Activated naive CD4-positive, alpha-beta T cell (primary cell): ENCODE measurements at places on chromosomes 12 and 14.
A peak's percentile ranks its signal among the peaks of the same experiment; 100 is the strongest.

DNA sequence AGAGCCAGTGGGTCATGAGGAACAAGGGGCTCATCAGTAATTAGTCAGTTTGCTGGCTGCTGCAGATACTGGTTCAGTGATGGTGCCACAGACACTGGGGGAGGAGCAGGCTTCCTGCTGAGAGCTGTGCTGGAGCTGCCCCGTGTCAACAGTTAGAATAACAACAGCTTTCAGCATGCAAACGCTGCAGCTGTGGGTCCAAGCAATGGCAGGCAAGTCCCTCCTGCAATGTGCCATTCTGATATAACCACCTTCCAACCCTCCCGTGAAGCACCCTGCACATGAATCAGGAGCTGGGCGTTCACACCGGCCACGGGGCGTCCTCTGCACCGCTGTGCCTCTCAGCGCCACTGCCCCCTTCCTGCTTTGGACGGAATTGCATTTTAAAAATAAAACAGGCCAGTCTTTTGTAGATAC, 258.4 kb upstream of the SFSWAP start:
- DNase-seq: no peak

DNA sequence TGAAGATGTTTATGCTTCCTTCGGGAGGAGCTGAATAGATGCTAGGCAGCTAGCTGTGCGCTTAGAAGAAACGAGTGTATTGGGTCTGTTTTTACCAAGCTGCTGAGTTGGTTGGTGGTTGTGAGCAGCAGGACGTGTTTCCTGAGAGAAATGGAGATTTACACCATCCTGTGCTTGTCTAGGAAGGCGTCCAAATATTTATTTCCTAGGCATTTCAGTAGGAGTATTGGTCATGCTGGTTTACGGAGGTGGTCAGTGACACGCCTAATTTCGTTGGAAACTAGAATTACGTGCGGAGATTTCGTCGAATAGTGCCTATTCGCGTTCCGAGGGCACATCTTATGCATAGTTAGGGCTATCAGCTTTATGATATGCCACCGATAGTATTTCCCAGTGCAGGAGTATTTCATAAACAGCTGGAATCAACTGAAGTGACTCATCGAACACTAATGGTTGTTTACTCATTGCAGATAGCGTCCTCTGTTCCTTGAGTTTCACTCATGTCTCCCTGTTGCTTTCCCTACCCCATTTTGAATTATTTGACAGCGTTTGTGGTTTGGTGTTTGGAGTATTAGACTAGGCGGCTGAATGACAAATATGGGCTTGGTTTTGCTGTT, 780 bp downstream of the TBC1D15 start:
- DNase-seq: peak; percentile 5

DNA sequence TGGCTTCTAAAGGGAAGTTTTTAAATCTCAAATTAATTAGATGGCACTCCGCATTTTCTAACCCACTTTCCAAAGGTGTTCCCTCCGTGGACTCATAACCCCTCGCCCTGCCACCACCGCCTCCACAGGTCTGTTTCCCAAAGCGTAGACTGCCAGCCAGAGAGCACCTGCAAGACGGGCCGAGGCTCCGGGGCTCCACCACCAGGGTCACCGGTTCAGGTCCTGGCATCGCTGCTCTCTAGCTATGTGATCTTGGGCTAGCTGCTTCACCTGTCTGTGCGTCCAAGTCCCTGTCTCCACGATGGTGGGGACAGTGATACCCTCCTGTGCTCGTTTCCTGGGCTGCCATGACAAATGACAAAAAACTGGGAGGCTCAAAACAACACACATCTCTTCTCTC, 11.5 kb downstream of the RIMBP2 start:
- DNase-seq: no peak

- DNase-seq: no peak
Measured at GRCh38 chr14:104786091-104786586, 9.4 kb downstream of the AKT1 start.

GRCh38 chr12:11658791-11659190, 9.3 kb downstream of the ETV6 start:
- no peak for DNase-seq

- no peak for DNase-seq
Measured at GRCh38 chr12:12958886-12959285, 6.9 kb upstream of the GPRC5D start.

DNA sequence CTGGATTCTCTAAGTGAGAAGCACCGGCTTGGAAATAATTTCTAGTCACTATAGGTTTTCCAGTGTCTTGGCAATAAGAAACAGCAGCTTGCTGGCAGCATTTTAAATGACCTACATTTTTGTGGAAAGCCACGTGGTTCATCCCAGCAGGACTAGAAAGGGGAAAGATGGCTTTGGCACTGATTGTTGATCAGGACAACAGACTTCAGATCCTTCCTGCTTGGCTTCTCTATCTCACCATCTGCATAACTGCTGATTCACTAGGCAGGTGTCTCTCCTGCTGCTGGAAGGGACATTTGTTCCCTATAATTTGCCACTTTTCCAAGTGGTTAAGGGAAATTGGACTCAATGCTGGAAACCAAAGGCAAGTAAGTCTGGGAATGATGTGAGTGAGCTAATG, 131.0 kb downstream of the TTC8 start:
- no peak for DNase-seq

DNA sequence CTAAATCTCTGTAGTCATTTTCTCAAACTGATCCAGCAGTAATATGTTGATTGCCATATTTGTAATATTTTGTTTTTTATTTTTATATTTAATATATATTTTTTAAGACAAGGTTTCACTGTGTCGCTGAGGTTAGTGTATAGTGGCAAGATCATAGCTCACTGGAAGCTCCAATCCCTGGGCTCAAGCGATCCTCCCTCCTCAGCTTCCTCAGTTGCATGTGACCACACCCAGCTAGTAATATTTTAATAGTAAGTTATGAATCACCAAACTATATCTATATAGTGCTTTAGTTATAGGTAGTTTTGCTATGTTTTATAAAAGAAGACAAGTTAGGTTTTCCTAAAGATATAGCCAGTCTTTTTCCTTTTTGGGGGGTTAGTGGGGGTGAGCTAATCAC, 22.0 kb upstream of the LRIG3 start:
- DNase-seq: no peak

- no peak for DNase-seq
Measured at GRCh38 chr14:21675566-21675965, 1.9 kb upstream of the OR4E1 start.

- DNase-seq: no peak
Measured at GRCh38 chr12:46946137-46946536, 120.3 kb upstream of the SLC38A4 start.

DNA sequence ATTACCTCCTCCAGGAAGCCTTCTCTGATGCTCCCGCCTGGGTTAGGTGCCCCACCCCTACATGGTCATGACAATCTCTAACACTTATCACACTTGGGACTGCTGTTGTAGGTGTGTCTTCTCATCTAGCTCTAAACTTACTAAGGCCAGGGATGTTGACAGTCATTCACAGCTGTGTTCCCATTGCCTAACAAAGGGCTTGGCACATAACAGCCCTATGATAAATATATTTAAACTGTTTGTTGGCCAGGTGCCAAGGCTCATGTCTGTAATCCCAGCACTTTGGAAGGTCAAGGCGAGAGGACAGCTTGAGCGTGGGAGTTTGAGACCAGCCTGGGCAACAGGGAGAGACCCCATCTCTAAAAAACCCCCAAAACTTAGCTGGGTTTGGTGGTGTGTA, 98.8 kb upstream of the RGS6 start:
- no peak for DNase-seq

DNA sequence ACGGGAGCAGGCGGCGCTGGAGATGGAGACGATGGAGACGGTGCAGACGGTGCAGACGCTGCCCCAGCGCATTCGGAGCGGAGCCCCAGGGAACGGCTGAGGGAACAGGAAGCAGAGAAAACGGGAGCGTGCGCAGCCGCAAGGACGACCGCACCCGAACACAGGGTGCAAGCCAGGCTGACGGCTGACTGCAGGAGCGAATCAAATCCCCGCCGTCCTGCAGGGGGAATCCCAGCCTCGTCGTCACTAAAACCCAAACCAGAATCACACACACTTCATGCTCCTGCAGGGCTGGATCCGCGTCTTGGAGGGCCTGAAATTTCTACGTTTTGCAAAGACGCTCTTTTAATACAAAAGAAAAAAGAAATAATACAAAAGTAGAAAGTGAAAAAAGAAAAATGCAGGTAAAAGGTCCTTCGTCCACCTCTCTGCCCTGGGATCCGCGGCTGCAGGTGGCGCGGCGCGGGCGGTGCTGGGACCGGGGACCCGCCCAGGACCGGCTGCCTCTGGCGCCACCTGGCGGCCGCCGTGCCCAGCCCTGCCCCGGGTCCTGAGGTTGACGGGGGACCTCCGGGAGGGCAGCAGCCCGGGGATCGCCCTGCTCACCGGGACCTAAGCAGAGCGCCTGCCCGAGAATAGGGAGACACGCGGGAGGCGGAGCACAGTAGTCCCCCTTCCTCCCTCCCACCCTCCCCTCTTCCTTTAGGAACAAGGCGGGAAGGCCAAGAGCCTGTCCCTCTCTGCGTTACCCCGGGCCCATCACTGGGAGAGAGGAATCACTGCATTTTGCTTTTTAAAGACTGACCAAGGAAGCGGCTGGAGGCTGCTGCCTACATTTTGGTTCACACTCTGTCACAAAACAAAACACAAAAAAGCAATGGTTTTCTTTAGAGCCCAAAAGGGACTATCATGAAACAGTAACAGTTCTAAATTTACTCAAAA, 20.1 kb downstream of the STX2 start:
- DNase-seq: peak; percentile 59

DNA sequence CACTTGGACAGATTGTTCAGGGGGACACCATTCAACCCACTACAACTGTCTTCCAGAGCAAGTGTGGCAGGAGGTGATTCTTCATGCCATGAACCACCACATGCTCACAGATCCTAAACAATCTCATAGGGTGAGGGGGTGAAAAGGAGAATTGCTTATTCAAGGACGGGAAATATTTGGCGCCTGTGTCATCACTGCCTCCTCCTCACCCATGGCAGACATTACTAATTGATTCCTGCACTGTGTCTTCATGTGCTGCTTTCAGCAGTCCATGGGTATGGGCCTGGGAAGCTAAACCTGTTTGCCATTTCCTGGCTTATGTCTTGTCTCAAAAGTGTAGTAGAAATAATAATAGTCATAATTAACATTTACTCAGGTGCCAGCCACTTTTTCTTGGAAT, 31.3 kb downstream of the MMAB start:
- no peak for DNase-seq

- DNase-seq: no peak
Measured at GRCh38 chr12:108016022-108016564, 113.0 kb upstream of the WSCD2 start.

DNA sequence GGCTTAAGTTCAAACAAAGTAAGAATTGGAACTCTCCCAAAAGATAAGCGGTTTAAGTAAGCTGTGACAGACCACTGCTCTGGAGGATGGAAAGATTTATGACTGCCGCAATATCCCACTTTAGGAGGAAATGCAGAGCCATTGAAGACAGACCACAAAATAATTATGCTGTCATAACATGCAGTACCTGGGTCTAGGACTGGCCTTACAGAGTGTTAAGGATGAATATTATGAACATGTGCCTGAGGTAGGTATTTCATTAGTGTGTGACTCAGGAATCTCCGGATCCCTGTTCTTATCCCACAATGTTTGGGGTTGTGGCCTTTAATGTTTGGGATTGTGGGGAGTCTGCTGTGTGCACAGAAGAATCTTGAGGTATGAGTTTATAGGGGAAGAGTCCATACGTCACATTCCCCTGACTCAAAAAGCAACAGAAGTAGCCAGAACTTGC, 114.9 kb downstream of the SAMD4A start:
- no peak for DNase-seq

GRCh38 chr14:89137526-89138163, 279.4 kb downstream of the FOXN3 start:
- DNase-seq: no peak

- DNase-seq: no peak
Measured at GRCh38 chr14:56059054-56059453, 59.2 kb upstream of the PELI2 start.

DNA sequence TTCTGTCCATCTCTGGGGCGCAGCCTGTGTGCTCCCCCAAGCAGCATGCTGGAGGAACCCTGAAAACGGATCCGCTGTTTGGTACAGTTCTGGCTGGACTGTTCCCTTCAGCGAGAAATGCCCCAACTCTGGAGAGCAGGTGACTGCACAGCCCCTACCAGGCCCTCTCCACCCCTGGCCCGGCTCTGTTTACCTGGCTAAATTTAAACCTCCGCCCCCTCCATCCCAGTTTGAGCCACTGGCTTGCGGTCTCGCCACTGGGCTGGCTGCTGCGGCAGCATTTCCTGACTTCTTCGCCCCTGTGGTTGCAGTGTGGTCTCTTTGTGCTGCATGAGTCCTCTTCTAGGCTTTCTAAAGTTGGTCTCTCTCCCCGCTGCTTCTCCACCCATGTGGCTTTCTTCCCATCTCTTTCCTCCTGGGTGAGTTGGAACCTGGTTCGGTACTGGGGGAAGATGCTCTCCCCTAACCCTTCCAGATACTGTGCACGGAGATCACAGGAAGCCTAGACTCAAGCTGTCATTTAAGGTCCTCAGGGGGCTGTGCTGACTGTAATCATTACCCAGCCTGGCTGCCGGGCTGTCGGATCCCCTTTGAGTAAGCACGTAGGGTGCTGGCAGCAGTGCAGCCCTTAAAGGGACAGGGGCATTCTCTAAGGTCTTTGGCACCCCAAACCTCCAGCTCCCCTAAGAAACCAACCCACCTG, 60.6 kb downstream of the FBXL14 start:
- no peak for DNase-seq

GRCh38 chr14:75220156-75220555, 43.7 kb upstream of the TMED10 start:
- DNase-seq: no peak

GRCh38 chr12:30979371-30980259, 53.1 kb downstream of the TSPAN11 start:
- DNase-seq: no peak

DNA sequence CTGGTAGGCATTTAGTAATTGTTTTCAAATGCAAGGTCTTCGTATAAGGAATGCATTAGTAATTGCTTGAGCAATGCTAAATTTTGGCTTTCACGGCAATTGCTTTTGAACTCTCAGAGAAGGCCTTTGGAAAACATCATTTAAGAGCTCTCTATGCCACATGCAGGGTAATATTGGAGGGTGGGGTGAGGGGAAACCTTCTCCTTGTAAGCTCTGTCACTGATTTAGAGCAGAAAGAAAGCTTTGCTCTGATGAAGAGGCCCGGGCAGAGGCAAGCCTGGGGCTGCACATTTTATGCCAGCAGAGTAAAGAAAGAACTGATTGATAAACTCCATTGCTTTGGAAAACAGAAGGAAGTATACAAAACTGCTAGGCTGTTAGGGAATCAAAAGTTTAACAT, 70.9 kb downstream of the TRIM9 start:
- DNase-seq: no peak

DNA sequence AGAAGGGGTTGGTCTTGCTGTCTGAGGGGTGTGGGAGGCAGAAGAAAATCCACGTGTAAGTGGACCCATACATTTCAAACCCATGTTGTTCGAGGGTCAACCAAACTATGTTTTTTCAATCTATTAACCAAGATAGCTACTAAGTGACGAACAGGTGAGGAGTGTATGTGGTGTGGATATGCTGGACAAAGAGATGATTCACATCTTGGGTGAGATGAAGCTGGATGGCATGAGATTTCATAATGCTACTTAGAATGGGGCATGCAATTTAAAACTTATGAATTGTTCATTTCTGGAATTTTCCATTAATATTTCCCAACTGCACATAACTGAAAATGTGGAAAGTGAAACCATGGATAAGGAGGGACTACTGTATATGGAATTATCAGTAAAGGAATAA, 17.9 kb upstream of the KTN1 start:
- no peak for DNase-seq

- DNase-seq: no peak
Measured at GRCh38 chr14:69753860-69754259, 13.1 kb upstream of the SRSF5 start.

GRCh38 chr12:122282061-122282460, 15.8 kb upstream of the VPS33A start:
- no peak for DNase-seq

GRCh38 chr12:68514807-68515411, 95.8 kb upstream of the RAP1B start:
- DNase-seq: no peak
